Activated CD4-positive, alpha-beta T cell treated with anti-CD3 and anti-CD28 coated beads, Interleukin-2, amount 10 ng/mL, durations not matched to agents 7 days and 5 days (primary cell): ENCODE measurements at places on chromosomes 4 and X.

DNA sequence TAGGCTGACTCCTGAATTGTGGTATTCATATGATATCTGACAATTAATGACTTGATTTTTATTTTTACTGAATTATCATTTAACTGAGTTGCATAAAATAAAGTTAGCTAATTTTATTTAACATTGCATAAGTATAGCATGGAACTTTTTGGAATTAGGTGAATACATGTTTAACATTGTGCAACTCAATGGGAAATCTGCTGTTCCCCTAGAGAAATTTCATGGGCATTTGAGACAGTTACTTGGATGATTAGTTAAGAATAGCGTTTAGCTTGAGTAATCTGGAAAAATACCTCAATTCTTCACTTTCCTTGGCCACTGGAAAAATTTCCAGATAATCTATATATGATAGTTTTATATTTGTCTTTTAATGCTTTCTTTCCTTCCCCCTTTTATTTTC, 42.5 kb downstream of the NPNT start:
- DNase-seq = no peak

DNA sequence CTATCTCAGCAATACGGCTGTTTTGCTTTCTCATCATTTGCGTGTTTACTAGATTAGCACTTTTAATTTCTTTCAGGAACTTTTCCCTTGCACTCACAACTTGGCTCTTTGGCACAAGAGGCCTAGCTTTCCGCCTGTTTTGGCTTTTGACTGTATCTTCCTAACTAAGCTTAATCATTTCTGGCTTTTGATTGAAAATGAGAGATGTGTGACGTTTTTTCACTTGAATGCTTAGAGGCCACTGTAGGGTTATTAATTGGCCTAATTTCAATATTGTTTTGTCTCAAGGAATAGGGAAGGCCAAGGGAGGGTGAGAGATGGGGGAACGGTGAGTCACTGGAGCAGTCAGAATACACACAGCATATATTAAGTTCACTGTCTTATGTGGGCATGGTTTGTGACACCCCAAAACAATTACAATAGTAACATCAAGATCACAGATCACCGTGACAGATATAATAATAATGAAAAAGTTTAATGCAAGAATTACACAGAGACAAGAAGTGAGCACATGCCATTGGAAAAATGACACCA, 27.3 kb downstream of the MND1 start:
- no peak for DNase-seq

DNA sequence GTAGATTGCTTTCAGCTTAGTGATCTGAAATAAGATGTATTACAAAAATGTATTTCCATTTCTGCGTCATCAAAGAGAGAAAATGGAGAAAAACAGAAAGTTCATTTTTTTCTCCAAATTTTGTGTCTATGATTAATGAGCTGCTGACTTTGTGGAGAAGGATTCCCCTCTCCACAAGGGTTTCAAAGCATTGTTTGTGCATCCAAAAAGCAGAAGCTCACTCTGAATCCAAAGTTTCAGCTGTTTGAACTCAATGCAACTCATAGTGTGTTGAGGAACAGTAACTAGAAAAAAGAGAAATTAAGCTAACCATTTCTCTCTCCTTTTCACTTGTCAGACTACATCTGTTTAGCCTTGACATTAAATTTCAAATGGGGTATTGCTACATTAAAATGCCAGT, 62.9 kb upstream of the SLC7A11 start:
- no peak for DNase-seq

GRCh38 chrX:64379924-64380323, 15.3 kb downstream of the MTMR8 start:
- no peak for DNase-seq

GRCh38 chr4:101643186-101643837, 147.2 kb upstream of the BANK1 start:
- no peak for DNase-seq

DNA sequence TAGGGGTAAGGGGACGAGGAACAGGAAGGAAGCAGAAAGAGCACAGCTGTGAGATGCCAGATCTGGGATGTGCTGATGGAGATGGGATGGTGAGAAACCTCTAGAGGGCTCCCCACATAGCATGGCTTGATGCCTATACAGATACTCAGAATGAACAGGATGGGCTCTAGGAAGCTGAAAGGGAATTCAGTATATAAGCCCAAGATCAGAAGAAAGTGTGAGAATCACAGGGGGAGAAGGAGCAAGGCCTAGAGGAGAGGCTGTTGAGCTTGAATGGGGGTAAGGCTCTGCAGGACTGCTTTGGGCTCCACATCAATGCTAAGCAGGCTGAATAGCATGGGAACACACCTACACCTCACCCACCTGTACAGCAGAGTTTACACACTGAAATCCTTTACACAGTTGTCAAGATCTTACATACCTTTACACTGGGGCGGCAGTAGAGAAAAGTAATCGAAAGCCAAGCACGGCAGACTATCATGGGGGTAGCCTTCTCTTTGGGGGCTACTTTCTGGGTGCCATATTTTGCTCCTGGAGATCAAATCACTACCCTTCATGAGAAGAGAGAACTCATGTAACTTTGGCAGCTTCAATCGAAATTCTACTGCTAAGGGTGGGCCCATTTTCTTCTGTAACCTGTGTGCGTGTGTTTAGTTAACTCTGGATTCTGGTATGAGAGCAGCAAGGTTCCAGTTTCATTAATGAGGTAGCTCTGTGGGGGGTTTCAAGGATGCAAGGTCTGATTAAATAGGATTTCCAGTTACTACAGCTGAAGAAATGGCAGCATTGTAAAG, 30.6 kb downstream of the HOPX start:
- DNase-seq = no peak

DNA sequence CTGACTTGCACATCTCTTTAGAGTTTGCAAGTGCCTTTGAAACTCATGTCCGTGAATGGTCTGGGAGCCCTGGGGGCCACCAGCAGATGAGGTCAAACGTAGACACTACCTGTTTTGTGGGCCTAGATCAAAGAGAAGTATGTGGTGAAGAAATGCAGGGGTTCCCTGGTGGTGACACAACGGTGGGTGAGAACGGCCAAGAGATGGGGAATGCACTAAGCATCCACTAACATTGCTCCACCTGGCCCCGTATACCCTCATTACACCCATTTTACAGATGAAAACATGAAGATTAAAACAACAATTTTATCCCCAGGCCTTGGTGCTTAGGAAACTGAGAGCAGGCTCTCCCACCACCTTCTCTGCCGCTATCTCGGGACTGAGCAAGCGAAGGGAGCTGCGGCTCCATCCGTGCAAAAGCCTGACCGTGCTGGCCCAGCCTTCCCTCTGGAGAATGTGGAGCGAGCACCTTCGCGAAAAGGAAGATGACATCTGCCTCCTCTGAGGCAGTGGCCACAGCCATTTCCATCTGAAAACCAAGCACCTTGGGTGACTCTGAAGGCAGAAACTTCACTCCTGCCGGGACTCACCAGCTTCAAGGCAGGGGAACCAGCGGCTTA, 91.9 kb downstream of the EVC2 start:
- DNase-seq = no peak

DNA sequence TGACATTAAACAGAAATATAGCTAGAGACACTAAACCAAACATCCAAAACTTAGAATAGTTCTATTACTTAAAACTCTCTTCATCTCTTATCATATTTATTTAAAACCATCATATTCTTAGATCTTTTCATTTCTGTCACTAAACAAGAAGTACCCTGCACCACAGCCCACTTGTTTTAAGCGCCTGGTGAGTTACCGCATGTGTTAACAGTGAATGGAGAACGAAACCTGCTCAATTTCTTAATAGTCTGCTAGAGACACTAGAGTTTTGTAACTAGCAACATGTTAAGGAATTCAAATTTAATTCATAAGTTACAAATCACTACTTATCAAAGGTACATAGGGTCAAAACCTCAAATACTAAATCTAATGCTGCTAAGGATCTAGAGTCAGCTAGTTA, 111.5 kb downstream of the FBXW7 start:
- DNase-seq = no peak

DNA sequence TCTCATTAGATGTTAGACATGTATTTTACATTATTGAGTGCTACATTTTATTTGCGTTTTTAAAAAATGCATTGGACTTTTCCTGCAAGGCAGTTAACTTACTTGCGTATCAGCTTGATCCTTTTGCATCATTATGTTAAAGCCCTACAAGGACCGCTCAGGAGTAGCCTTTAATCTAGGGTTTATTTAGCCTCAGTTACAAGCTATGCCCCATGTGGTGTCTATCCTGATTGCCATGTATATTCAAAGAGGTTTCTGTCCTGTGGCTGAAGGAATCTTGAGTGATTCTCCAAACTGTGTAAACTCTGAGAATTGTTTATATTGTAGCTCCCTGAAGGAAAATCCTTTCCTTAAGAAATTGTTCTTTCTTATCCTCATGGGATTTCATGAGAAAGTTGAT, 821.8 kb upstream of the AGA start:
- DNase-seq = no peak

DNA sequence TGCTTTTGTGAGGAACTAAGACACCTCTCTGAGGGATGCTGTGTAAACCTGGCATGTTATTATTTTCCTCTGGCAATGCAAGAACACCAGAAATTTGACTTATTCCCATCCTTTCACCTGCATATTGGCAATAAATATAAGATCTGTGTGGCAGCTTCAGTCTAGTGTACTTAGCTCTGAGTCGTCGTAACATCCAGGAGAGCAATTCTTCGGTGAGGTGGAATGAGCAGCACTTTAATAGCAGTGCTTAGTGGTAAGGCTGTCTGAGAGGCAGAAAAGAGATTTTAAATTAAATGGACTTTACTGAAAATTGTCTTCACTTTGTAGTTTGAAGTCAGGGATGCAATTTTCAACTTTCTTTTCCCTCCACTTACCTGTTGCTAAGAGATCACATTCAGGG, 344.9 kb downstream of the PCDH7 start:
- DNase-seq = no peak

- DNase-seq = peak; percentile 4
These were observed 7.0 kb downstream of the MXD4 start for GRCh38 chr4:2254665-2255500.

DNA sequence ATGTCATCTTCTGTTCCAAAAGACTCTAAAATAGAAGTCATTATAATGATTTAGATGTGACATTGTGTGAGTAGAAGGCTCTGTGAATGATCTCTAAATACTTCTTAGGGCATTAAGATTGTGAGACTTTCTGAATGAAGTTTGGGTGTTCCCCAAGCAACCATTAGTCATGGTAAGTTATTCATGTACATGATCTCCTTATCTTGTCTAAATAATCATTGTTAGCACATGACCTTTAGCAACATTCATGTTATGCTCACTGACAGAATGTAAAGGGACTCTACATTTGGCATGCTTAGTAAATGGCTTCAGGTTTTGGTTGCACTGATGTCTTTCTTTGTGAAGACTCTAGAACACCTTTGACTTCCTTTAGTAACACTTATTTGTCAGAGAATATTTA, 140.8 kb upstream of the AGA start:
- no peak for DNase-seq

- no peak for DNase-seq
These were observed 60.3 kb downstream of the ADRA2C start for GRCh38 chr4:3826247-3827172.

- no peak for DNase-seq
These were observed 125.4 kb upstream of the EOLA2 start for GRCh38 chrX:150063674-150064073.

GRCh38 chr4:117284736-117285135, 199.4 kb upstream of the TRAM1L1 start:
- DNase-seq = no peak

DNA sequence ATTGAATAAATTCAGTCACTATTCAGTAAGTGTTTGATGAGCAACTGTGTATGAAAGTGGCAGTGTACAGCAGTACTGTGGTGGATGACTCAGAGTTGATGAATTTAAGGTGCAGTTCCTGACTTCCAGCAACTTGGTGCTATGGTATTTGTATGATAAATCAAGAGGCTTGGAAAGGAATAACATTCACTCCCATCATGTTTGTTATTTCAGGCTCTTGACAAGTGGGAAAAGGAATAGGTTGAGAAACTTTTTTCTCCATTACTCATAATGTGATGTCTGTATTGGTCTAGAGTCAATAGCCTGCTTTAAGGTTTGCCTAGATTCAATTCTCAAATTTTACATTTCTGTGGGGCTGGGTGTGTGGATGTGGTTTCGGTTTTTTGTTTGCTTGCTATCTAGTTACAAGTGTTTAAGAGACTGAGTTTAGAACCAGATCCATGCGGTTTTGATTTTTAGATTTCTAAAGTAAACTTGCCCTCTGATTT, 35.1 kb upstream of the CYP2U1 start:
- no peak for DNase-seq

GRCh38 chr4:185201977-185202962, 1.5 kb downstream of the CFAP97 start:
- DNase-seq = peak; percentile 66

DNA sequence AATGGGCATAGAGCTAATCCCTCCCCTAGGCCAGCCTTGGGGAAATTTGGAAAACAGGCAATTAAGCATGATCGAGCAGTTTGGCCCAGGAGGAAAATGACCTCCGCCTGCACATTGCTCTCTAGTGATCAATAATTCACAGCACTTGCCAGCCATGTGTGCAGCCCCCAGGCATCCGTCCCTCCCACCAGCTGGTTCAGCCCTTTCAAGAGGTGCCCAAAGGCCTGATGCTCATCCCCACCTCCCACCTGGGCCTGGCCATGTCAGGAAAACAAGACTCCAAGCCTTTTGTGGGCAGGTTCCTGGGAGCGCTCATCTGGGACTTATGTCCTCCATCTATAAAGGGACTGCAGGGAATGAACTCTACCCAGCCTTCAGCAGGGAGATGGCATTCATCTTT, 17.5 kb upstream of the PPP2R2C start:
- DNase-seq = peak; percentile 2

DNA sequence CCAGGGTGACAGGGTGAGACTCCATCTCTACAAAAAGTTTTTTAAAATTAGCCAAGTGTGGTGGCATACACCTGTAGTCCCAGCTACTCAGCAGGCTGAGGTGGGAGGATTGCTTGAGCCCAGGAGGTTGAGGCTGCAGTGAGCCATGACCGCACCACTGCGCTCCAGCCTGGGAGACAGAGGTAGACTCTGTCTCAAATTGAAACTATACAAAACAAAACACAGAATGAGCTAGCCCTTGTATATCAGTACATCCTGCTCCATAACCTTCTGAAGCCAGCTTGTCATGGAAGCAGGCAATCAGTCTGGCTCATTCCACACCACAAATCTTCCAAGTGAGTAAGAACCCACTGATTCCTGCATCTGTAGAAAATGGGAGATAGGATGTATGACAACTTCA, 49.0 kb downstream of the CD99L2 start:
- DNase-seq = no peak

DNA sequence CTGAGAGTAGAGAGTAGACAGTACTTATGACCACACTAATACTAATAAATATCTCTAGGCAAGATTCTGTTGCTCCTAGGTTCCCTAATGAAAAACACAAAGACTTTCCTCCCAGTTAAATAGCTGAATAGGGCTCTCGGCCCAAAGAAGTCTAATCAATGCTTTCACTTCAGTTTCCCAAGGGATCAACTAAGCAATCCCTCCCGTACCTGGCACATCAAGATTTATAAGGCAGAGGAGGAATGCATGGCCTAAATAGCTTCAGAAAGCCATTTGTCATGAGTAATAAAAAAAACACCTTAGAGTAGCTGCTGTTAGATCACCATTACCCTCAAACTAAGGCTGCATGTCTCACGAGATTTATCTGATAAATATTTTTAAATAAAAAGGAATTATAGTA, 56.8 kb upstream of the EXOC1L start:
- no peak for DNase-seq

- no peak for DNase-seq
These were observed 148.4 kb downstream of the ANKRD50 start for GRCh38 chr4:124564121-124564520.

GRCh38 chr4:8892556-8893226, 21.1 kb upstream of the HMX1 start:
- no peak for DNase-seq
